ENCODE measurements at places on chromosomes 7 and 10.
A peak's percentile ranks its signal among the peaks of the same experiment; 100 is the strongest.

DNA sequence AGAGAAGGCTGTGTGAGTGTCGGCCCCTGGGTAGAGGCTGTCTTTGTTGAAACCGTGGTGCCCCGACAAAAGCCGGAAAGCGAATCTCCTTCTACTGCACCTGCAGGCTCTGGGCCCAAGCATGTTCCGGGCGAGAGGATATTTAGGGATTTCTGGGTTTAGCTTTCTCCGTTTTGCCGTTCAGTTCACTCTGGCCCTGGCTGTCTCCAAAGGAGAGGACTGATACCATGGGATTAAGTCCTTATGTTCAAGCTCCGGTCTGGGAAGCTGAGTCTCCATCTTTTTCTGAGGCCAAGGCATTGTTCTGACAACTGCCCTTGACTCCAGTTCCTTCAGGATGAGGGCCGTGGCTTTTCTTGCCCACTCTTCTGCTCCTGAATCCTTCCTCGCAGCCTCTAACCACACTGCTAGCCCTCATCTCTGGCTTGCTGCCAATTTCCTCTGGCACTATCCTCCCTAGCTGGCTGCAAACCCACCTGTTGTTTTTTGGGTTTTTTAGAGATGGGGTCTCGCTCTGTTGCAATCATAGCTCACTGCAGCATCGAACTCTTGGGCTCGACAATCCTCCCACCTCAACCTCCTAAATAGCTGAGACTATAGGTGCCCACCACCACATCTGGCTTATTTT lies 206.8 kb downstream of the SKIDA1 start:
- no peak for DNase-seq

DNA sequence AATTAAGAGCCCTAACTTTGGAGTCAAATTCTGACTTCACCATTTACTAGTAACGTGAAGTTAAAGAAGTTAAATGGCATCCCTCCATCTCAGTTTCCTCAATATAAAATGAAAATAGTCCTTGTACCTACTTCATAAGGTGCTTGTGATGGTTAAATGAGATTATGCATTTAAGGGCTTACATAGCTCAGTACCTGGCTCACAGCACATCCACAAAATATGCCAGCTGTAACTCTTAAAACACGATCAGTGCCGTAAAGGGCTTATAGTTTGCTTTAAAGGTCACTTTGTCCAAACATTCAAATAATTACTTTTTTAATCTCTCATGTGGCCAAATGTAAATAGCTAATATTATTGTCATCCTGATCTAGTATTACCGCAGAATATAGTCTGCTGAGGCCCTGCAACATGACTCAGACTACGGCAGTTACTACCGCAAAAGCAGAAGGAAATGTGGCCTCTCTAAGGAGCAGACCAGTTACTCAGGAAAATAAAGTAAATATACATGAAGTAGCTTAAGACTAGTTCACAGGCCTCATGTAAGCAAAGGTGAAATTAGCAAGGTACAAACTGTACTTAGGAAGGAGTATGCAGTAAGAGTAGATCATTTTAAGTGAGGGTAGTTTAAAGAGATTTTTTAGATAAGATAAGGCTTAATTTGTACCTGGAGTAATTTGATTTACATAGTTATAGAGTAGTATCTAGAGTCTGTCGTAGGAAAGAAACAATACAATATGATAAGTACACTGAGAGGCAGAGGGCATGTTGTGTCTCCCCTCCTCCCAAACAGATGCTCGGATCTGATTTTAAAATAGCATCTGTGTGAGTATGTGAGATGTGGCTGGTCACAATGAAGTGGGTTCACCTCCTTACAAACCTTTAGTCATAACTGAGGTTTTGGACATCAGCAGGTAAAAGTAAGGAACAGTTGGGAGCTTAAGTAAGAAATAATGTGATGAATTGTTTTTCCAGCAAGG lies 13.1 kb downstream of the CASP2 start:
- peak; percentile 65 for DNase-seq

- no peak for DNase-seq
These were observed 112.6 kb downstream of the AMPH start for GRCh38 chr7:38518541-38518940.

DNA sequence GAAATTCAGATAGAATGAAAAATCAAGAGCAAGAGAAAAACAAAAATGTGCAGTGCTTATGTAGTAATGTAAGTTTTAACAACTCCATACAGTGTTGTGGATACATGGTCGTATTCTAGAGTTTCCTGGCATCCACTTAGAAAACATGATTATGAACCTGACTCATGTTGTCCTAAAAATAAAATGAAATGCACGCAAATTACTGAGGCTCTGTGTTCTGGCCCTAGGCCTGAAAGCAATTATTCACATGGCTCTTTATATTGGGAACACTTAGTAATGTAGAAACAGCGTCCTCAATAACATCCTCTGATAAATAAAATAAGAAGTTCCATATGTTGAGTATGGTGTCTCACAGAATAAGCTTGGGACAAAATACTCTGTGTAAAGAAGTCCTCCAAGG lies 200.2 kb upstream of the SEMA3E start:
- no peak for DNase-seq

- DNase-seq: peak; percentile 79
These were observed 34.9 kb downstream of the IL15RA start for GRCh38 chr10:5942474-5942873.

GRCh38 chr7:87858417-87859100 lies 17.6 kb downstream of the SLC25A40 start:
- peak; percentile 22 for DNase-seq

- no peak for DNase-seq
These were observed 120.4 kb downstream of the SH2D4B start for GRCh38 chr10:80658068-80658467.

DNA sequence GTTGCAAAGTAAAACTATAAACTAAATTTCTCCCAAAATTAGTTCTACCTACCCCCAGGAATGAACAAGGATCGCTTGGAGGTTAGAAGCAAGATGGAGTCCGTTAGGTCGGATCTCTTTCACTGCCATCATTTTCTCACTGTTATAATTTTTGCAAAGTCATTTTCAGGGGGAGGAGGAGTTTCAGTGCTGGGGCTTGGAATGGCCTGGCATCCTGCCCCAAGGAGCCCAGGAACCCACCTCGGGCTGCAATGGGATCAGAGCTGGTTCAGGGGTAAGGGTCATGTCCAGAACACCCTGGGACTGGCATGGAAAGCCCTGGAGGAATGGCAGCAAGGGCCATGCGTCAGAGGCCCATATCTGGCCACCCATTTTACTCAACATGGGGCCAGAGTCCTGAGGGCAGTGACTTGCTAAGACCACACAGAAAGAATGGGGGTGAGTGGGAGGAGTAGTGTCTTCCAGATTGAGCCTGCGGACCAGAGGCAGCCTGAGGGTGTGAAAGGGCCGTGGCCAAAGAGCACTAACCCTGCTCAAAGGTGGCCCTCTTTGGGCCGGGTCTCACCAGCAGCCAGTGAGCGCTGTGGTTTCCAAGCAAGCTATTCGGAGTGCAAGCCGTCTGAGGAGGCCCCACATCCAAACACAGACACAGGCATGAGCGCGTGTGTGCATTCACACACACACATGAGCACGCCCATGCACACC lies 31.8 kb downstream of the GPRIN2 start:
- no peak for DNase-seq

DNA sequence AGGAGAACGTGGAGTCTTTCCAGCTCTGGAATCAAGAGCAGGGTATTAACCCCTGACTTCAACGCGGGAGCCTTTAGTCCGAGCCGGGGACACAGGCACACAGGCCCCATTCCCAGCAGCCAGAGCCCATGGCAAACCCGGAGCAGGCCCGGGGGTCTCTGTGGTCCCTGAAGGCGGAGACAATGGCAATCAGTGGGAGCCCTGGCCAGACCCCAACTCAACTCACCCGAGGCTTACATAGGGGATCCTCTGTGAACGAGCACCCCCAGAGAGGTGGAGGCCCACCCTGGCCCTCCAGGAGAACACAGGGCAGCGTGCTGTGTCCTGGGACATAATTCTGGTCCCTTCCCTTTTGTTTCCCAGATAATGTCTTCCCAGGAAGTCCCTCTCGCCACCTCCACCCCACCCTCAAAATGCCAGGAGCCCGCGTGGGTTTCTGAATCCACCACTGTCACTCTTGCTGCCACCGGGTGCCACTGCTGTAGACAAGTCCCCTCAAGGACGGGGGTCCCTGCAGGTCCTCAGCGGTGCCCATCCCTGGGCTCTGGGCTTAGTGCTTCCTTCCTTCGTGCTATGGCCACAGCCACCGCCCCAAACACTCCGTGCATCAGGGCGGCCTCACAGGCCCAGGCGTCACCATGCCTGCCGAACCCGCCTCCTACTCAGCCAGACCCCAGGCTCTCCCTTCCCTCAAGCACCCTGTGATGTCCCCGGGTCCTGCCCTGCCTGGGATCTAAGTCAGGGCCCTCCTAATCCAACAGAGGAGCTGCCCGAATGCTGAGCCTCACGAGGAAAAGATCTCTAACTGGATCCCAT lies 28.6 kb upstream of the PPP2R2D start:
- DNase-seq: no peak

- peak; percentile 4 for DNase-seq
These were observed 101.6 kb downstream of the NPSR1 start for GRCh38 chr7:34759477-34760125.
